ENCODE measurements at places on chromosomes 4 and X.

- no peak for DNase-seq
These were observed 16.2 kb upstream of the ZCCHC12 start for GRCh38 chrX:118807151-118808017.

GRCh38 chr4:37802068-37802666 is 24.3 kb upstream of the PGM2 start:
- DNase-seq = peak; percentile 61

DNA sequence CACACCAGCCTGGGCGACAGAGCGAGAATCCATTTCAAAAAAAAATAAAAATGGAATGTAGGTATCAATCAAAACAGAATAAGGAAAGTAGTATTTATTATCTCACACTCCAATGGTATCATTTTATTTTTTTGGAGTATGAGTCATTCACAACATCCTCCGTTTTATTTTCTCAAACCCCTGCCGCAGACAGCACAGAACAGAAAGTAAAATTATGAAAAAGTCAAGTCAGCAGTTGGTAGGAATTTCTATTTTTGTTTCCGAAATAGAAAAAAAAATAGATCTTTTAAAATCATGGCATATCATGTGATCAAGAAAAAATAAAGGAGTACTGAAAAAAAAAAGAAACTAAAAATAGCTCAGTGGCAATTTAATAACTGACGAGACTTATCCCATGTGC is 490.7 kb upstream of the TENM3 start:
- DNase-seq = no peak

- DNase-seq = no peak
These were observed 145.5 kb upstream of the NPY2R start for GRCh38 chr4:155062948-155063347.

GRCh38 chrX:101208152-101208905 is 11.3 kb upstream of the DRP2 start:
- DNase-seq = no peak

DNA sequence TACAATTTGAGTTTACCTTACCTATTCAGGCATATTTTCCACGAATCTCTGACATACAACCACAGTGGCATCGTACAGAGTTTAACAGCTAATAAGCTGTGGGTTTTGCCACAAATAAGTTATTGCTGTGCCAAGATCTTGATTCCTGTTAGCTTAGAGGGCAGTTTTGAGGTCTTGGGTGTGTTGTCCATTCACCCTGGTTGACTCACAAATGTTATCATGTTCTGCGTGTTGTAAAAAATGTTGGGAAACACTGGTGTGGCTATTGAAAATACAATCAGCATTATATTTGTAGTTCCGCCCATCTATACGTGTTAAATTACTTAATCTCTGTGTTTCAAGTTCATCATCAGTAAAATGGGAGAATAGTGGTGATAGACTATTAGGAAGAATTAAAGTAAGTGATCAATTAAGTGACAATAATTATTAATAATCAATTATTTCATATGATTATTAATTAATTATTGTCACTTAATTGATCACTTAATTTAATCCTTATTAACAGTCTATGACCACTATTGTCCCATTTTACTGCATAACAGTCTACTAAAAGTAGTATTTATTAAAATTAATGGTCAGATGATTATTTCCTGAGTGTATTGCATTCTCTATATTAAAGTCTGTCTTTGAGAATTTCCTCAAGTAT is 96.3 kb downstream of the TMA16 start:
- no peak for DNase-seq

GRCh38 chrX:130915302-130915701 is 12.3 kb upstream of the ENOX2 start:
- DNase-seq = no peak

GRCh38 chrX:38500866-38501265 is 60.5 kb upstream of the TSPAN7 start:
- DNase-seq = no peak

Measured in right renal cortex interstitium (tissue), 3 donors.